ENCODE measurements at places on chromosomes 3 and 15.

DNA sequence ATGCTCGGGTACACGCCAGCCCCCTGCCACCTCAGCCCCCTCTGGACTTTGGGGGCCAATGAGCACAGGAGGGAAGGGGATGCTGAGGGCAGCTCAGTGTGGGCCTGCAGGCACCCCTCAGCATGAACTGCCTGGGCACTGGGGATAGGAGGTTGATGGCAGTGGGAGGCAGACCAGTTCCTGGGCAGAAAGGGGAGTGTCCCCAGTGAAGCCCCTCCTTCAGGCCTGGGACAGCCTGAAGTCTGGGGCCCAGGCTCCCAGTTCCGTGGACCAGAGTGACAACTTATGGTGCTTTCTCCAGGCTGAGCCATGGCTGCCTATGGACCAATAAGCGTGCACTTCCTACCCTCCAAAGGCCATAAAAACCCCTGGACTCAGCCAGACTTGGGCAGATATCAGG is 63.3 kb upstream of the IMPG2 start:
- no peak for DNase-seq

GRCh38 chr3:197801891-197802778 is 11.1 kb downstream of the LRCH3 start:
- peak; percentile 73 for DNase-seq

- no peak for DNase-seq
Observed at GRCh38 chr15:74006774-74007639, 12.5 kb downstream of the PML start.

DNA sequence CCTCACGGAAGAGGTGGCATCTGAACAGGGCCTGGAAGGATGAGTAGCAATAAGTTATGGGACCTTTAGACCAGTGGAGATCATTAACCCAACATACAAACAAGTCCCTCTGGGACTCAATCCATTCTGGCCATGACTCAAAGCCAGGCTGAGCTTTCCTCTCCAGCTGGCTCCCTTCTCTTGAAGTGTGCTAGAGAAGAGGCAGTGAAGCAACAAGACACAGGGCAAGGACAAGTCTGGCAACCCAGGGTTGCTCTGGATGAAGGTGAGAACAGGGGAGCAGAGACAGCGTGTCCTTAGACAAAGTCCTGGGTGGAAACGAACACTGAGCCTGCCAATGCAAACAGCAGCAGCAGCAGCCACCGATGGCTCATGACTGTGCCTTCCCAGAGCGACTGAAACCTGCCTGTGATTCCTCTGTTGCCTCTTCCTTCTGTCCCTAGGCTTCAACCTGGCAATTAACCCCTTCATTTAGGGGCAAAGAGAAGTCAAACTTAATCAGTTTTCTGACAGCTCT is 86.8 kb downstream of the BDH1 start:
- no peak for DNase-seq

- no peak for DNase-seq
Observed at GRCh38 chr3:113714702-113715101, 18.3 kb upstream of the USF3 start.

GRCh38 chr3:55481744-55482495 is 5.2 kb downstream of the WNT5A start:
- no peak for DNase-seq

DNA sequence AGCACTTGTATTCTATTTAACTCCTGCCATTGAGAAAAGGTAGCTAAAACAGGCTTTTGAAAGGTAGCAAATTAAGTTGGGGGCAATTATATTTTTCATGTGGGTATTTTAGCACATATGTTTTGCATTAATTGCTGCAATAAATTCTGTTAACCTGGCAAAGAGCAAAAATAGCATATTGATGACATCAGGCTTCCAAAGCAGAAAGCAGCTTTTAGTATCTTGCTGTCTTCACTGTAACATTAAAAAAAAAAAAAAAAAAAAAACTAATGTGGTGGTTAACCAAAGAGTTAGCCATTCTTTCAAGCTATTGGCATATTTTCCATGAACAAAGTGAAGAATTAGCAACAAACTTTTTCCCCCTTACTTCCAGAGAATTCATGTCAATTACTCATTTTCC is 9.1 kb downstream of the EPHA3 start:
- no peak for DNase-seq

DNA sequence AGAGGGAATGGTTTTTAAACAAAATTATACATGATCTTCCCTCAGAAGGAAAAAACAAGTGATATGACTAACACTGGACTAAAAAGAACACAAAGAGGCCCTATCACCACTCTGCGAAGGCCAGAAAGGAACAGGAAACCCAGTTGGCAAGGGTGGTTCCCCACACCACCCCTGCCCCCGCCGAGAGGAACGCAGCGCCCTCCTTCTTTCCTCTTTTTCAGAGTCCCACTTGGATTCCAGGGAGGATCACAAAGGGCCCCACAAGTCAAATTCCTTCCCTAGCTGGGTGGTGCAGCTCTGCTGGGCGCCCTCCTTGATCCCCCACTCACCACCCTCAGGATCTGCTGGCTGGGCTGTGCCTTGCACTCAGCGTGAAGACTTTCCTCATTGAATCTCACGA is 29.8 kb downstream of the PLA1A start:
- no peak for DNase-seq

DNA sequence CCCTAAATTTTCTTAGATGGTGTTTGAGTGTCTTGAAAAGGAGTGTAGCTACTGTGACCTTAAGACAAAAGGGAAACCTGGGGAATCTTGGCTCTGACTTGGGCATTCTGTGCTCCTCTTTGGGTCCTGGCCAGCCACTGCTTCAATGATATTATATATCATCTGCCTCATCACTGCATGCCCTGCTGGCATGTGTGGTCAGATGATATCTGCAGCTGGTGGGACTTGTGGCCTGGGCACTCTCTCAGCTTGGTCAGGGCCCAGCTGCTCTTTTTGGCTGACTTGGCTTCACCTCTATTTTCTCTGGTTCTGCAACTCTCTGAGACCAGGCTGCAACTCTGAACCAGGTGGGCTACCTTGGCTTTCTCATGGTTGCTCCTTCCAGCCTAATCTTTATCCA is 446.1 kb upstream of the RARB start:
- no peak for DNase-seq

DNA sequence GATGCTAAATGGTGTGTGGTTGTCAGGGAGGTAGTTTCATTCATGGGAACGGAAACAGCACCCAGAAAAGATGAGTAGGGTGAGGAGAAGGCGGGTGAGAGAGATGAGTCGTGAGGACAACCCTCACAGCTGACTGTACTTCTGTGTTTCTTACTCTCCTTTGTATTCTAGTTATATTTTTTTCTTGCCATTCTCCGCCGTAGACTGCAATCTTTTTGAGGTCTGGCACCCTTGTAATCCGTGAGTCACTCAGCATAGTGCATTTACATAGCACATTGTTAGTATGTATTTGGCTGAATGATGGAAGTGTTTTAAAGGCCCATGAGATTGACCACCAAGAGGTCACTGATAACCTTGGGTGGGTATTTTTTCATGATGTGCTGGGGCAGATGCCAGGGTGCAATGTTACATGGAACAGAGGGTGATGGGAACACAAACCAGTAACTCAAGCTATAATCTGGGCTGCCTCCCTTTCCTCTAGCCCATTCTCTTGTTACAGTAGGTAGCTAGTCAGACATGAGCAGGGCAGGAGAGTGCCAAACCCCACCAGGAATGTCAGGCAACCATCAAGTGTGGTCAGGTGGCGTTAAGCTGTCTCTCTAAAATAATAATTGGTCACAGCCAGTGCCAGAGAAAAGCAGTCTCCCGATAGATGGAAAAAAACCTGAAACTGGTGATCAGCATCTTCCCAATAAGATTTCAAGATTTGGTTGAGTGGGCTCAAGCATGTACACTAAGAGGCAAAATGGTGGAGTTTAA is 18.8 kb upstream of the DGKG start:
- no peak for DNase-seq
